D721Med (cell line): ENCODE measurements at places on chromosomes 6 and 20.

GRCh38 chr6:170116636-170117035, 174.2 kb downstream of the DLL1 start:
- DNase-seq = no peak

DNA sequence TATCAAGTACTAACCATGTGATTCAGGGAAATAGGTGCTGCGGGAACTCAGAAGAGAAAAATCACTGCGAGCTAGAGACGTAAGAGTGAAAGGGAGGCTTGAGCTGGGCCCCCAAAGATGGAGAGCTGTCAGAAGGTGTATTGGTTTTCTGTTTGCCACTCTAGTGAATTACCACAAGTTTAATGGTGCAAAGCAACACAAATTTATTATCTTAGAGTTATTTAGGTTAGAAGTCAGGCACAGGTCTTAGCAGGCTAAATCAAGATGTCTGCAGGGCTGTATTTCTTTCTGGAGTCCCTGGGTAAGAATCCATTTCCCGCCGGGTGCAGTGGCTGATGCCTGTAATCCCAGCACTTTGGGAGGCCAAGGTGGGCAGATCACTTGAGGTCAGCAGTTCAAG, 2.5 kb downstream of the ZSWIM3 start:
- DNase-seq = no peak

DNA sequence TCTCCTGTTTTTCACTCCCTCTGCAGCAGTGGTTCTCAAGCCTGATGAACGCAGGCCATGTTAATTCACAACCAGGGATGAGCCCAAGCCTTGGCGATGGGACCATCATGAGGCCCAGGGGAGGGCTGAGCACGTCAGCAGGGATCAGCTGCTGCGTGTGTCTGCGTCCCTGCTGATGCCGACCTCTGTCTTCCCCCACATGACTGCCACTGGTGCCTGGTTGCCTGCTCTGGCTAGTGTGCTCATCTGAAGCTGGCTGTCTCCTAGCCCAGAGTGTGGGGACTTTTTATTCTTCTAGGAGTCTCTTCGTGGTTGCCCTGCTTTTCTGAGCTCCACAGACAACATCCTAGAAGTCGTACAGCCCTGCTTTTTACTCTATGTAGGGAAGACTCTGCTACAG, 40.8 kb upstream of the KCNK16 start:
- no peak for DNase-seq

- no peak for DNase-seq
Observed at GRCh38 chr6:131736003-131736596, 25.3 kb upstream of the CTAGE9 start.
